ENCODE measurements at places on chromosomes 13 and 19.

- no peak for DNase-seq
Observed at GRCh38 chr13:29810145-29810742, 40.2 kb downstream of the UBL3 start.

- no peak for DNase-seq
Observed at GRCh38 chr13:66612983-66613382, 617.2 kb downstream of the PCDH9 start.

DNA sequence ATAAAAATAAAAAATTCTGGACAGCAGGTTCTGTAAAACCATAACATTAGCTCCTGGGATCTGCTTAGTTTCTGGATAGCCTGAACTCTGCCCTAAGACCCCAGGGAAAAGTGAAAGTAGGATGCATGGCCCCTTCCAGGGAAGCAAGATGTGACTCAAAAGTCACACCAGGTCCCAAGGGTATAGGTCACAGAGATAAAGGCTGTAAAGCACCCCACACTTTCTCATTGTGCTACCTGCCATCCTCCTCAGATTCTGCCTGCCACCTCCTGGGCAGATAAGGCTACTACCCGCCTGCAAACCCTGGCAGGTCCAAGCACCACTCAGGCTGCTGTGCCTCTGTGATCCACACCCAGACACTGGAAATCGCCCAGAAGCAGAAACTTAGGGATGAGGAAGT lies 20.6 kb downstream of the FFAR2 start:
- peak; percentile 21 for DNase-seq

GRCh38 chr19:29269641-29270040 lies 56.7 kb upstream of the UQCRFS1 start:
- DNase-seq = no peak

GRCh38 chr13:73304442-73304841 lies 245.6 kb downstream of the KLF5 start:
- no peak for DNase-seq

DNA sequence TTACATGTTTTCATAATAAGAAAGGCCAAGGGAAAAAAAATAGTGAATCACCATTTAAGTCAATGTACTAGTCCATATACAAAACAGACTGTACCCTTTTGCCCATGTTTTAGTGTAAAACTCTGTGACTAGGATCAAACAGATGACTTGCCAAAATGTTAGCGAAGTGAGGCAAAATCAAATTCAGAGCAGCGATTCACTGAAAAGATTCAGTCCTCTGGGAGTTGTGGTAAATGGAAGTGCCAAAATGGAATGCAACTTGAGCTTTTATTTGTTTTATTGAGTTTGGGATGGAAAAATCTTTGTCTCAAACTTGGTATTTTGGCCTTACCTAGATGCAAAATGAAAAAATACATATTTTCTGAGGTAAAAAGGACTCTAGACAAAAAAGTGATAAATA lies 9.1 kb downstream of the CDADC1 start:
- no peak for DNase-seq

- no peak for DNase-seq
Observed at GRCh38 chr13:32001154-32001768, 30.3 kb upstream of the FRY start.

DNA sequence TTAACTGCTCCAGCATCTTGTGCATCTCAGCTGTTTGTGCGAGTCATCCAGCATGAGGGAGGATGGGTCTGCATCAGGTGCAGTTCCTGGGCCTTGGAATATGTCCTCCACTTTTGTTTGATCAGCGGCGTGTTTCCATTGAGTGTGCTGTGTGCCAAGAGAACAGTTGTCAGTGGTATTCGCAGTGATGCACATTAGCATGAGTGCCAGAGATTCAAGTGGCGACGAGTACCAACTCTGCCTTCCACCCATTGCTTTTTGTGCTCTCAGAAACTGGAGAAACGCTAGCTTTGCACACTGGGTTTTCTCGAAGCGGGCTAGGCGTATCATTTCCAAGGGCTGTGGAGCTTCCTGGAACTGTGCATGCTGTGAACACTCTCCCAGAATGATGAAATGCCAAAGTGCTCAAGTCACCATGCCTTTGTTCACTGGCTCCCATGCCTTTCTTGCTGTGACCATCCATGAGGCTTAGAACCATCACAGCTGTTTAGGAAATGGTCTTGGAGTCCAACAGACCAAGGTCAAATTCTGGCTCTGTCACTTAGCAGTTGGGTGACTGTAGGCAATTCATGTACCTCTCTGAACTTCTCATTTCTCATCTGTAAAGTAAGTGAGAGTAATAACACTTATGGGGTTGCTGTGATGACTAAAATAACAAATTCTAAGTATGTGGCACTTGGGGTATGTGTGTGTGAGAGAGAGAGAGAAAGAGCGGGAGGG lies 18.4 kb downstream of the LRCH1 start:
- DNase-seq = no peak

DNA sequence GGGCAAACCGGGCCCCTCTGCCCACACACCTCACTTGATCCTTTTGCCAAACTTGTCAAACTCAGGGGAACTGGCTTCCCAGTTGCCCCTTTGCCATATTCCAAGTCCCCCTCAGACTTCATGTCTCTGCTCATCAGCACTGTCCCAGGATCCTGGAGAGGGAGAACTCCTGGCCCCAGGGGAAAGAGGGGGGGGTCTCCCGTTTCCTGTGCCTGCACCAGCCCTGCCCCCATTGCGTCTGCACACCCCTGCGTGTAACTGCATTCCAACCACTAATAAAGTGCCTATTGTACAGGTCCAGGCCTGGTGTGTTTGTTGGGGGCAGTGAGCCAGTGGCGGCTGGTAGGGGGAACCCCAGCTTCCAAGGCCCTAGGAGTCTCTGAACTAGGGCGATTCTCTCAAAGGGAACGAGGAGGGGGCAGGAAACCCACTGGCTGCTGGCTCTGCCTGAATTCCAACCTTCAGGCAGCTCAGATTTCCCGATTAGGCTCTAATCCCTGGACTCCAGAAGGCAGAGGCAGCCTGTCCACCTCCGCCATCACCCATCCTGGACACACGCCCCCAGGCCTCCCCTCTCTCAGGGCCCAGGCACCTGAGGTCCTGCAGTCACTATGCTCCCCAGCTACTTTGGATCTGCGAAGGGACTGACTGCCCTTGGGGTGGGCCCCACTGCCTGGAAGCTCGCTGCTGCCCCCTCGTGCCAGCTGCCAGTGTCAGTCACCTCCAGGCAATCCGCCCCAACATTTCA lies 9.7 kb upstream of the ILF3 start:
- DNase-seq = peak; percentile 83

- DNase-seq = no peak
Observed at GRCh38 chr19:15197275-15197941, 3.4 kb downstream of the NOTCH3 start.

DNA sequence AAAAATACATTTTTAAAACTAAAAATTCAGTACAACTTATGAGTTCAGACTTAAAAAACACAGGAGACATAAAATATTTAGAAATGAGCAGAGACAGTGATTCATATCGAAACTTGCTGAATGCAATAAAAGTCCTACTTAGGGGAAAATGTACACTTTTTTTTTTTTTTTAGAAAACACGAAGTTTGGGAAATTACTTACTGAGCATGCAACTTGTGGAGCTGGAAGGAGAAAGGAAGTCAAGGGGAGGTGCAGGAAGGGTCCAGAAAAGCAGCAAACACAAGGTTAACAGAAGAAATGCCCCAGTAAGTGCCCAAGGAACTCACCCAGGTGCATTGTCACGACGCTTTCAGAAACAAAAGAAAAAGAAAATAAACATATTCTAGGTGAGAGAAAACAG lies 18.6 kb upstream of the LAIR1 start:
- no peak for DNase-seq

DNA sequence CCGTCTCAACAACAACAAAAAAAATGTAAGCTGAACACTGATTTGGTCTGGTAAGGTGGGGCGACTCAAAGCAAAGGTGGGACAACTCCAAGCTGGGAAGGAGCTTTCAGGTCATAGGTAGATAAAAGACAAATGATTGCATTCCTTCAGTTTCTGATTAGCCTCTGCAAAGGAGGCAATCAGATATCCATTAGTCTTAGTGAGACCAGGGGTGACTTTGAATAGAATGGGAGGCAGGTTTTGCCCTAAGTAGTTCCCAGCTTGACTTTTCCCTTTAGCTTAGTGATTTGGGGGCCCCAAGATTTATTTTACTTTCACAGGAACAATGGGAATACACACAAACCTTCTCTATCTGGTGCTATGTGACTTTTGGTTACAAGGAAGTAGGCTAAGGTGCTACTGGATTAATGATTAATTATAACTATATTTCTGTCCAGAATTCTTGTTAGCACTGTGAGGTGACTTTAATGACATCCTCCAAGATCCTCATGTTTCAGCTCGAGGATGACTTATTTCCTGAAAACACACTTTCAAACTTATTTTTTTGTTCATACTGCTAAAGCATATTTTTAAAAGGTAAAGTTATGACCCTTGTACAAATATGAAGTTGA lies 10.6 kb upstream of the MTRF1 start:
- DNase-seq = no peak

DNA sequence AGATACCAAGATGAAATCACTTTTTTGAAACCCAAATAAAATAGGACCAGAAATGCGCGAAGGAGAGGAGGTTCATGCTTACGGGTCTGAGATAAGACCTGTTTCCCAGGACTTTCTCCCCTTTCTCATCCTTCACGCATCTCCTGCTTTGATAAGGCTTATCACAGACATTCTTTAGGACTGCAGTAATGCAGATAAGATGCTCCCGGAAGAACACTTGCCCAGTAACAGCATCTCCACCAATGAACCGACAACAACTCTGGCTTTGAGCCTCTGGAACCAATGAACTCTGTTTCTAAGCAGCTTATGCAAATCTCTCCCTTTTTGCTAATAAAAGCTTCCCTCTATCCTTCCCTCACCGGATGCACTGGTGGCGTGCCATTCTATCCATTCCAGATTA lies 783.4 kb upstream of the ARGLU1 start:
- DNase-seq = no peak

GRCh38 chr13:89763005-89763404 lies 1584.5 kb upstream of the MIR17HG start:
- DNase-seq = no peak

DNA sequence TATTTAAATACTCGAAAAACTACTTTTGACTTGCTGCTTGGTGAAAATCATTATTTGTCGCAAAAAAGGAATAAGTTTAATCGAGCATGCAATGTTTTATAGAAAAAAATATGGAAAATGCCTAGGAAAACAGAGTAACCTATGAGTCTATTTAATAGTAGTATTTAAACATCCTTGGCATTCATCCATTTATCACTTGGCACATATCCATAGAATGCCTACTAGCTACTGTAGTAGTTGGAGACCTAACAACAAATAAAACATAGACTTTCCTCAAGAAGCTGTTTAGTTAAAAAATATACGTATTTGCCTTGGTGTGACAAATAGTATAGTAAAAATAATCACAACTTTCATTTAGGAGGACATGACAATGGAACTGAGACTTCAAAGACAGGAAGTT lies 302.1 kb downstream of the DIAPH3 start:
- DNase-seq = no peak

- DNase-seq = no peak
Observed at GRCh38 chr19:41399525-41399924, 1.9 kb downstream of the BCKDHA start.

- DNase-seq = no peak
Observed at GRCh38 chr13:106187501-106188095, 347.9 kb downstream of the EFNB2 start.

DNA sequence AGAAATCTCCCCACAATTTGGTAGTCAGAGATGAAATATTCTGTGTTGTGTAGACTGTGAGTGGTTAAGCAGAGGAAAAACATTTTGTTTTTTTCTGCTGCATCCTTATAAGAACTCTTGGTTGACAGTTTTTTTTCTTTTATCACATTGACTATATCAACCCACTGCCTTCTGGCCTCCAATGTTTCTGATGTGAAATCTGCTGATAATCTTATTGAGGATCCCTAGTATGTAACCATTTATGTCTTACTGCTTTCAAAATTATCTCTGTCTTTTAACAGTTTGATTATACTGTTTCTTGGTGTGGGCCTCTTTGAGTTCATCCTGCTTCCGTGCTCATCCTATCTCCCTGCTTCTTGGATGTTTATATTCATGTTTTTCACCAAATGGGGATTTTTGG lies 316.9 kb downstream of the MTUS2 start:
- DNase-seq = no peak

GRCh38 chr19:2841855-2842574 lies 740 bp downstream of the ZNF555 start:
- peak; percentile 37 for DNase-seq

GRCh38 chr13:39509616-39510315 lies 93.2 kb downstream of the LHFPL6 start:
- no peak for DNase-seq

GRCh38 chr19:18644196-18645034 lies 7.6 kb downstream of the KLHL26 start:
- no peak for DNase-seq

- no peak for DNase-seq
Observed at GRCh38 chr13:23735329-23735728, 153.9 kb downstream of the MIPEP start.

GRCh38 chr13:71583581-71583980 lies 283.4 kb downstream of the DACH1 start:
- peak; percentile 50 for DNase-seq

GRCh38 chr13:42753697-42754096 lies 27.7 kb upstream of the FAM216B start:
- DNase-seq = peak; percentile 10

DNA sequence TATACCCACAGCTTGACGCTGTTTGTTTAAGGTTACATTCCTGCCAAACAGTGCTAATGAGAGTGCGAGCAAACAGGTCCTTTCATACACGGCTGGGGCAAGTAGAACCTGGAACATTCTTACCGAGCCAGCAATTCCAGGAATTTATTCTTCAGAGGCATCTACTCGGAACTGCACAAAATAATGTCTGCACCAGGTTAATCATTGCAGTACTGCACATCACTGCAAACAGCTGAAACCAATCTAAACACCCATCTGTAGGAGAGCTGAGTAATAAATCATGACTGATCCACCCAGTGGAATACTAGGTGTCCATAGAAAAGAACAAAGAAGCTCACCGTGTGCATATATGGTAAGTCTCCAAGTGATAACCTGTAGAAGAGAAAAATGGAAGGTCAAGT lies 1.2 kb upstream of the ZNF579 start:
- DNase-seq = no peak

- DNase-seq = no peak
Observed at GRCh38 chr13:83839146-83839545, 43.1 kb downstream of the SLITRK1 start.

DNA sequence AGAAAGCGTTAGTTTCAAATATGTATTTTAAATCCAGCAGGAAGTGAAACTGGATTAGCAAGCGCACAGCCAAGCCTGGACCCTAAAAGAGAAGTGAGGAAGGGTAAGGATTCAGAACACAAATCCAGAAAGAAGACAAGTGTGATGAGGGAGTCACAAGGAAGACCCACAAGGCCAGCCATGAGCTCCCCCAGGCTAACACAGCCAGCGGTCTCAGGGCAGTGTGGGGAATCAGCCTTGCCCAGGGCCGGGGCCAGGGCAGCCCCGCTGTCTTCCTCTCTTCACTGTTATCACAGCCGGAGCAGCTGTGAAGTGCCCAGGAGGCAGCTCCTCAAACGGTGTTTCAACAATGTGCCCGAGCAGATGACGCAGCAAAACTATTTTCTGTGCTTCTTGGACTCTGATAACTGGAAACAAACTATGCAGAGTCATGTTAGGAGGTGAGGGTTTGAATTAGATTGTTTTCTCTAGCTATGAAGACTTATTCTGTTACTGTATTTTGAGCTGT lies 12.2 kb upstream of the CDC16 start:
- DNase-seq = no peak

GRCh38 chr19:46913198-46913851 lies 52.5 kb downstream of the ARHGAP35 start:
- DNase-seq = no peak

GRCh38 chr13:109118521-109118920 lies 489.1 kb downstream of the MYO16 start:
- no peak for DNase-seq

All from retina (tissue), 1 donor.